ENCODE measurements at places on chromosomes 3 and 15.
A peak's percentile ranks its signal among the peaks of the same experiment; 100 is the strongest.

GRCh38 chr3:157922614-157923013, 183.6 kb downstream of the SHOX2 start:
- no peak for DNase-seq

GRCh38 chr3:125959317-125960065, 9.5 kb upstream of the ROPN1B start:
- no peak for DNase-seq

- DNase-seq = no peak
These were observed 95.2 kb upstream of the UBE2E1 start for GRCh38 chr3:23710555-23710954.

DNA sequence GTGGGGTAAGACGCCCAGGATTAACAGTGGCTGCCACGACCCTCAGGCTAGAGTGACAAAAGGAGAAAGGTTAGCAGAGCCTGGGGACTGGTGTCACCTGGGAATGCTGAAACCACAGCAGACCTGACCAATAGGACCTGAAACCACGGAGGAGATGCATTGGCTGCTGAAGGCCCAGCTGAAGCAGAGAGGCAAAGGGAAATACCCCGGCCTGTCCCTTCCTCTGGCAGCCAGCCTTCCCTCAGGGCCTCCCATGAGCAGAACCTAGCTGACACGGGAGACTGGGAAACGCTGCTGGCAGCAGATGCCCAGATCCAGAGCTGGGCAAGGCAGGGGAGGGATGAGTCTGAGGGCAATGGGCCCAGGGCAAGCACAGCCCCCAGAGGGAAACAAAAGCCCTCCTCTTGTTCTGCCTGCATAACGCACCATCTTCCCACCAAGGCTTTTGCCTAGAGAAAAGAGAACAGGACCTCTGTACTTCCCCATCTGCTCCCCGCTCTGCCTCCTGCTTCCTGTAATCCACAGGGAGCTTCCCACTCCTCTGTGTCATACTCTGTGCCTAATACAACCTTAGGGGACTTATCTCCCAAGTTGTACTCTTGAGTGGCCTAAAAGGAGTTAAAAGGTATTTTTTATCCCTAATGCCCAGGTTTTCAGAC, 216.2 kb downstream of the ABHD5 start:
- peak; percentile 82 for DNase-seq

- no peak for DNase-seq
These were observed 172.2 kb upstream of the TSPAN3 start for GRCh38 chr15:77243135-77243534.

DNA sequence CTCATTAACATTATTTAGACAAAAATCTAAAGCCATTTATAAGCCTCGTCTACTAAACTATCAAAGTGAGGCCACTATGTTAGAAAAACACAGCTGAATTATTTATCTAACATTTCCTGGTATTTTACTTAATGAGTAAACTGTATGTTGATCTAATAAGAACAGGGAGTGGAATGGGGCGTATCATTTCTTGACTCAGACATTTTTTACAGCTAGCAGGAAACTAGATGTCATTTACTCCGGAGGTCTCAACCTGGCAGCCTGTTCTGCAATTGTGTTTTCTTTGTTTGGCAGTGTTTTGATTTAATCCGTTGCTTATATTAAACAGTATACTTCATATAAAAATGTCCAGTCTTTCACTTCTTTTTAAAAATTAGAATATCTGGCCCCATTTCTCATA, 79.1 kb upstream of the ABI3BP start:
- no peak for DNase-seq

DNA sequence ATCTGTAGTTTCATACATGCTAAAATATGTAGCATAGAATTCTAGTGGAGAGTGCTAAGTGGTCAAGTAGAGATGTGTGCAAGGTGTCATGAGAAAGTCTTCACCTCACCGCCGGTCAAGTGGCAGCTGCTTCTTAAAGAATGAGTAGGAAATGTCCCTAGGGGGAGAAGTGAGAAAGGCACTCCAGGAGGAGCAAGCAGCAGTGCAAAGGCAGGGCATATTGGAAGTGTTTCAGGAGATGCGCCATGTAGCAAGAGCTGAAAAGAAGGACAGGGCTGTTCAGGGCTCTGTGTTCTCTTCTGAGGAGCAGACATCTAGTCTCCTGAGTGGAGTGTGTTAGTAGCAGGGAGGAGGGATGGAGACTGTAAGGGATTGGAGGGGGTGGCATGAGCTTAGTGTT, 312.4 kb upstream of the SEMA6D start:
- DNase-seq = no peak

- DNase-seq = no peak
These were observed 5.0 kb upstream of the SKOR1 start for GRCh38 chr15:67820122-67820991.

- DNase-seq = peak; percentile 54
These were observed 1.1 kb downstream of the PLXND1 start for GRCh38 chr3:129605203-129605921.

DNA sequence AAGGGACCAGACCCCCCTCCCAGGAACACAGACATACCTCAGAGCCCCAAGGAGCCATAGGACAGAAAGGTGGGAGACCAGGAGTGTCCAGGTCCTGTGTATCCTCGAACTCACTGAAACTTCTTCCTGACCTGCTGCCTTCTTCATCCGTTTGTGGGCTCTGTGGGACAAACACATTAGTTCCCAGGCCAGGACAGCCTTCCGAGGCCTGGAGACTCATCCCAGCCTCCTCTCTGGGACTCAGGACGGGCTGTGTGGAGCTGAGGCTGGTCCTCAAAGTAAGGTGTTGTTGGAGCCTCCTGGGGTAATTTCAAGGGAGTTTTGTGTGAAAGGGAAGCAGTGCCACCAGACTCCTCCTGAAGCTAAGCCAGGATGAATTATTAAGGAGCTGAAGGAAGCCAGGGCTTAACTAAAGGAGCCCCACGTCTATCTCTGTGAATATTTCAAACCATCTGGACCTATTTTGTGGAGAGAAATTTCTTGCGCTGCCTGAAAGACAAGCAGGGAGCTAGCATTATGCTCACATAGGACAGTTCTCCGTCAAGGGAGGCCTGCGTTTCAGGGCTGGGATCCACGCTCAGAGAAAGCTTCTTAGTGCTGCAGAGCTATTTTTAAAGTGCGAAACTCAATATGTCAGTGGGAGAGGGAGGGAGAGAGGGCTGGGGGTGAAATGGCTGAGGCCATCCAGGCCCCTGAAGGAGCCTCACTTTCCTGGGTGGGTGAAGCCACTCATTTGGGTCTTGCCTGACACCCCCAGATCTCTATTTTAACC, 29.8 kb upstream of the PLA2G4E start:
- DNase-seq = no peak

DNA sequence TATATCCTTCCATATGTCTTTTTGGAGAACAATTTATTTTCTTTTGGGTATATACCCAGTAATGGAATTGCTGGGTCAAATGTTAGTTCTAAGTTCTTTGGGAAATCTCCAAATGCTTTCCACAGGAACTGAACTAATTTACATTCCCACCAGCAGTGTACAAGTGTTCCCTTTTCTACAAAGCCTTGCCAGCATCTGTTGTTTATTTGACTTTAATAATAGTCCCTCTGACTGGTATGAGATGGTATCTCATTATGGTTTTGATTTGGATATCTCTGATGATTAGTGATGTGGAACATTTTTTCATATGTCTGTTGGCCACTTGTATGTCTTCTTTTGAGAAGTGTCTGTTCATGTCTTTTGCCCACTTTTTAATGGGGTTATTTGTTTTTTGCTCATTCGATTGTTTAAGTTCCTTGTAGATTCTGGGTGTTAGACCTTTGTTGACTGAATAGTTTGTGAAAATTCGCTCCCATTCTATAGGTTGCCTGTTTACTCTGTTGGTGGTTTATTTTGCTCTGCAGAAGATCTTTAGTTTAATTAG, 48.4 kb downstream of the TMEM45A start:
- no peak for DNase-seq

- peak; percentile 68 for DNase-seq
These were observed 7.9 kb downstream of the CCDC71 start for GRCh38 chr3:49158103-49158709.

DNA sequence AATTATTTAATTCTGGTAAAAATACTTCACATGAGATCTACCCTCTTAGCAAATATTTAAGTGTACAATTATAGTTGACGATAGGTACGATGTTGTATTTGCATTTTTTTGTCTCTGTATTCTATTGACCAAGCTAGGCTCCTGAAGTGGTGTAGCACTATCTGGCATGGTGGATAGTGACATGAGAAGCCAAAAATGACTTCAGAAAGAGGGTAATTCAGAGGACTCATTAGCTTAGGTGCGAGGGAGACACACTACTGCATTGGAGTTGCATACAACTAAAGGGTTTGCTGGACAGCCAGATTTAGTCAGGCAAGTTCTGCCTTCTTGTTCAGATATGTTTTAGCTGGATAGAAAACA, 50.6 kb downstream of the KBTBD8 start:
- DNase-seq = no peak

DNA sequence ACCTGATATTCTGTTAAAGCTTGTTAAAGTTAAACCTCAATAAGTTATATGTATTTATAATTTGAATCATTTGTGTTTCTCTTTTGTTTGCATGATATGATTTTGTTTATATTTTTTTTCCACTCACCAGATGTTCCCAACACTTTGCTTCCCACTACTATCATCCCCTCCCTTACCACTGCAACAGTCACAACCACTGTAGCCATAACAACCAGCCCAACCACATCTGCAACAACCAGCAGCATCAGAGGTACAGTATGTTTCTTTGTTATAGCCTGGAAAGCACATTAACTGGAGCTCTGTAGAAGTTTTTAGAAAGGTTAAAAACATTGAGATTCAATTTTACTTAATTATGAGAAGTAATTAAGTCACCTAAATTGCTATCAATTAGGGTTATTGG, 1011.9 kb downstream of the VGLL3 start:
- no peak for DNase-seq

DNA sequence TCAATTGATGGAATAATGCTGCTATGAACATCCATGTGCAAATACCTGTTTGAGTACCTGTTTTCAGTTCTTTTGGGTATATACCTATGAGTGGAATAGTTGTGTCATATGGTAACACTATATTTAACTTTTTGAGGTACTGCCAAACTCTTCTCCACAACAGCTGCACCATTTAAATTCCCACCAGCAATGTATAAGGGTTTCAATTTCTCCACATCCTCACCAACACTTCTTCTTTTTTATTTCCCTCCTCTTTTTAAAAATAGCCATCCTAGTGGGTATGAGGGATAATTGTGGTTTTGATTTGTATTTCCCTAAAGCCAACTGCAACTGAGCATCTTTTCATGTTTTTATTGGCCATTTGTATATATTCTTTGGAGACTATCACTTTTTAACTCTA, 31.3 kb upstream of the ARHGEF3 start:
- DNase-seq = peak; percentile 10

GRCh38 chr3:37558580-37558979, 303.1 kb upstream of the CTDSPL start:
- no peak for DNase-seq

GRCh38 chr3:26229801-26230200, 392.8 kb upstream of the LRRC3B start:
- no peak for DNase-seq

- DNase-seq = peak; percentile 57
These were observed 46.6 kb upstream of the MDFIC2 start for GRCh38 chr3:70358978-70359580.

GRCh38 chr3:9951126-9951525, 1.1 kb downstream of the PRRT3 start:
- DNase-seq = no peak

DNA sequence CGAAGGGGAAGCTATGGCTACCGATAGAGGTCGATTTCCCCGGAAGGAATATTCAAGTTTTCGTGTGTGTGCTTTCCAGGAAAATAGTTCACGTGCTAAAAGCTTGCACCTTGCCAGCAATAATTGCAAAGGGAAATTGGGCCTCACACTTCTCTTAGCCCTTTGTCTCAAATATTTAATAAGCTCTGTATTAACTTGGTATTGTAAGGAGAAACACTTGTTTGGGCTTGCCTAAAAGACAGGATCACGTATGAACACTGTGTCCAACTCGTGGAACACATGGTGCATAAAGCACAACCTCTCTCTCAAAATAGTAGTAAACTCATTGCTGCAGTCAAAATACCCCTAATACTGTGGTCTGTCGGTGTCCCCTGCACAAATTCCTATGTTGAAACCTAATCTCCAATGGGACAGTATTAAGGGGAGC, 352 bp upstream of the TMF1 start:
- no peak for DNase-seq

Measured in suppressor macrophage (primary cell).